ENCODE measurements at places on chromosomes 6 and 20.

GRCh38 chr20:17966432-17967310, 1.9 kb downstream of the SNX5 start:
- no peak for DNase-seq

- DNase-seq = no peak
These were observed 622.6 kb upstream of the SLC35B3 start for GRCh38 chr6:9057937-9058336.

DNA sequence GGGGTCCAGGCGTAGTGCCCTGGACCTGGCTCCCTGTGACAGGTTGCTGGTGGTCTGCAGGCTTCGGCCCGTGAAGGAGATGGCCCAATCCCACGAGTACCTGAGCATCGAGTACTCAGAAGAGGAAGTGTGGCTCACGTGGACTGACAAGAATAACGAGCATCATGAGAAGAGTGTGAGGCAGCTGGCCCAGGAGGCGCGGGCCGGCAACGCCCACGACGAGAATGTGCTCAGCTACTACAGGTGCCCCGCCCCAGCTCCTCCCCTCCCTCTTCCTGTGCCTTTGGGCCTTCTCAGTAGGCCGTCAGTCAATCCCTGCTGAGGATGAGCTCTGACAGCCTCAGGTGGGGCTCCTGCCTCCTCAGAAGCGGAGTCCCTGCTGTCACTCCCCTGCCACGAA, 42.6 kb downstream of the UQCC2 start:
- no peak for DNase-seq

GRCh38 chr6:140445474-140446004, 1071.1 kb upstream of the CITED2 start:
- DNase-seq = no peak

GRCh38 chr6:4017834-4018170, 61.1 kb downstream of the FAM217A start:
- no peak for DNase-seq

DNA sequence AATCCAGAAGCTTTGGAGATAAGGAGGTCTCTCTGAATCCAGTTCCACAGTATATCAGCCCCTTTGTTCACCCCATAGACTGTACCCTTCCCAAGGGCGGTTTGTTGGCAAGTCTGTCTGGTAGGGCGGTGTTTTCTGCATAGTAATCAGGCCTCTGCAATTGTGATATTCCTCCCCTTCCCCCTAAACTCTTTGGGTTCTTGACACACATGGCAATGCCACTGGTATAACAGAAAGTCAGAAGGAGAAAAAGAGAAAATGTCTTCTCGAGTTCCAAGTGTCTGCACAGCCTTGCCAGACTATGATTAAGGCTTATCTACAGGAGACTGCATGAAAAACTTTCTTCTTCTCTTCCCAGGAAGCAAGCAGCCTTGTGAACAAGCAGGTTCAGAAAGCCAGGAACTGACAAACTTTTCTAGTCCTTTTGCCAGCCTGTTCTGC, 45.6 kb downstream of the FOXO3 start:
- DNase-seq = no peak

- no peak for DNase-seq
These were observed 1.2 kb downstream of the DXO start for GRCh38 chr6:31970604-31971271.

DNA sequence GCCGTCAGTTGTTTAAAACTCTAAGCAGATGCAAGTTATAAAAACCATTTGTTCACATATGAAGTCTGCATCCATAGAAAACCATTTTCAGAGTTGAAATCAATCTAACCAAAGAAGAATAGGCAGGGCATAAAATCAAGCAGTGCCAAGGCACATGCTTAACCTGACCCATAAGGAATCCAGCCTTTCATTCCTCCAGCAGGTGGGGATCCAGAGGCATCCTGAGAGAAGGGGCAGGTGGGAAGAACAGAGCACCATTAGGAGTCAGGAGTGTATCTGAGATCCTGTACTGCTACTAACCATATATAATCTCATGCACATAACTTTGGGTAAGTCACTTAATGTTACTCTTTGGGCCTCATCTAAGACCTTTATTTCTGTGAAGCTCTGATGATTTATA, 29.4 kb upstream of the FOXO3 start:
- DNase-seq = no peak

GRCh38 chr6:134813146-134813545, 136.8 kb downstream of the ALDH8A1 start:
- DNase-seq = no peak
